ENCODE measurements at places on chromosomes 3 and 15. TPM values are rescaled to one million over a fixed set of nuclear protein-coding genes. Genes with fewer than 3 reads are reported as not detected.

DNA sequence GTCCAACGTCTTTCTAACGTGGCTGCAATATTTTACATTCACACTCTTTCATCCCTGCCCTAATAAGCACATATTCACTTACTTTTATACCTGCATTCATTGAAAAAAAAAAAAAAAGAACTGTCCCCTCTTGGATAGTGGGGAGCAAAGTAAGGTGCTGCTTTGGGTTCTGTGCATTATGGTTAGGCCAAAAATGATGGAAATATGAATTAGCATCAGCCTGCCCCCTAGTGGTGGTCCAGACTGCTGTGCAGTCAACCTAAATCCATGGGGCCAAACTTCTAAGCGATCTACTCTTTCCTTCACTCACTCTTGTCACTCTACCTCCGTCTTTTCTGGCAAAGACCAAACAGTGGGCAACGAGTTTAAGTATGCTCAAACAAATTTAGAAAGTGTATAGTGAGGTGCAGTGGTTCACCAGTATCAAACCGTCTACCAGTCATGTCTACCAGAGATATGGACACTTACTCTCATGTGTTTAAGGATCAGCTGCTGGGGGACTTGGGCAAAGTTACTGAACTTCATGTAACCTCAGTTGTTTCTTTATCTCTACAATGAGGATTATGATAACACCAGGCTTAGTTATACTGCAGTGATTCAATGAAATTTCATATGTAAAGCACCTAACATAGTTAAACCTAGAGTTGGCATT lies 61.5 kb upstream of the GRM7 start:
- DNase-seq: peak; percentile 2

CYP8B1 gene
- not detected for total RNA-seq

LAMB2 gene
- 1.1 TPM for total RNA-seq

MRAS gene
- 2.0 TPM for total RNA-seq

GRCh38 chr15:25799906-25800700 lies 63.0 kb downstream of the ATP10A start:
- no peak for DNase-seq

DNA sequence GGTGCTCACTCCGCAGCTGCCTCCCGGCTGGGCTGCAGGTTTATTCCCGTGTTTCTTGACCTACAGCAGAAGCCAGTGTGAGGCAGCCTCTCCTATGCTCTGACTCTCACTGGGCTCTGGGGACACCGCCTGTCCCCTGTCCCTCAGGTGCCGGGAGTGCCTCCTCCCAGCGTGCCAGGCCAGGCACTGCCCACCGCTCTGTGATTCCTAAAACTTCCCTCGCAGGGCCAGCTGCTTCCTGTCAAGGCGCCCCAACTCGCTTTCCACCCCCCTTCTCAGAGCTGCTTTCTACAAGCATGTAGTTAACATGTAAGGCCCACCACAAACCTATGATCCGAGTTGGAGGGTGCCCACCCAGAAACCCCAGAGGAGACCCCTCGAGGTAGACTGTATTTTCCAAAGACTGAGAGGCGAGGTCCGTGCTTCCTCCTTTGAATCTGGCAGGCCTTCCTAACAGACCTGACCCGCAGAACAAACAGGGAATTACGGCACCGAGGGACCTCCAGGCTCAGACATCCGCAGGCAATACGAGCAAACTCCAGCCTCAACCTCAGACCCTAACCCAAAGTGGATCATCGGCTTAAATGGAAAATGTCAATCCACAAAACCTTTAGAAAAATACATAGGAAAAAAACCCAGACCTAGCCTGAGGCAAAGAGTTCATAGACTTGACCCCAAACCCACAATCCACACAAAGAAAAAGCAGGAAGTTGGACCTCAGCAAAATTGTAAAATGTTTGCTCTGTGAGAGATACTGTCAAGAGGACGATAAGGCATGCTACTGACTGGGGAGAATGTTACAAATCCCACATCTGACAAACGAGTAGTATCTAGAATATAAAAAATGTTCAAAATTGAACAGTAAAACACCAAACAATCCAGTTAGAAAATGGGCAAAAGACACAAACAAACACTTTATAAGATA lies 121.3 kb upstream of the IQSEC1 start:
- DNase-seq: no peak

DNA sequence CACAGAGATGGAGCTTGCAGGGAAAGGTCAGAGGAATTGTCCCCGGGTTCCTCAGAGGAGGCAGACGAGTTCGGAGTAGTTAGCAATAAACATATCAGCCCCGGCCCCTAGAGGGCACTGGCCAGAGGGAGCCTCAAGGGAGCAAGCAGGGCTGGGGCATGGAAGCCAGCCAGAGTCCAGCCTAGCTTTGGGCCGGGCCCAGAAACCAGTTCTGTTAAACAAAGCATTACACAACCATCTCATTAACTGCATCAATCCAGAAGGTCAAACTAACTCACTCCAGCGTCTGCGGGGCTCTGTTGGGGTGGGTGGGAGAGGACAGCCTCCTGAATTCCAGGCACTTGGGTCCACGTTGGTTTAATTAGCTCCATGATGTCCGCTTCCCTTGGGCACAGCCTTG lies 41.0 kb upstream of the IREB2 start:
- no peak for DNase-seq
